Chondrocyte (in vitro differentiated cells): ENCODE measurements at places on chromosomes 2 and 18. TPM values are rescaled to one million over a fixed set of nuclear protein-coding genes. Genes with fewer than 3 reads are reported as not detected.

GRCh38 chr2:188903740-188904139 is 70.4 kb upstream of the COL3A1 start:
- H3K4me3 ChIP-seq = no peak overlapping the region
- H3K4me1 ChIP-seq = peaks cover 13% of the 10 kb centered on the region
- no peak for DNase-seq
- H3K27me3 ChIP-seq = no peaks in the 10 kb centered on the region
- H3K36me3 ChIP-seq = no peaks in the 10 kb centered on the region
- no peak overlapping the region for H3K27ac ChIP-seq

The UBXN2A gene
- 15.8 to 19.0 TPM (median 18.1 TPM) in 3 replicates for total RNA-seq

The REG3A gene
- not detected in 3 replicates for total RNA-seq

DNA sequence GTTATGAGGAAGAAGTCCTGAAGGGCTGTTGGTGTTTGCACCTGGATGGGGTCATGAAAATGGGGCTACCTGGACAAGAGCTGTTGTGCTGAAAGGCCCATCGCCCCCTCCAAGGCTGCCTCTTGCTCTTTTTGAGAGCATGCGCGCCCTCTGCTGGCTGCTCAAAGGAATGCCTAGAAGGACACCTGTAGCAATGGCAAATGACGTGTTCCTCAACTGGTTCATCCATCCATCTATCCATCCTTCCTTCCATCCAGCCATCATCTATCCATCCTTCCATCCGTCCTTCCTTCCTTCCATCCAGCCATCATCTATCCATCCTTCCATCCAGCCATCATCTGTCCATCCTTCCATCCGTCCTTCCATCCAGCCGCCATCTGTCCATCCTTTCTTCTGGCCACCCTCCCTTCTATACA is 17.2 kb upstream of the RPL31 start:
- H3K4me1 ChIP-seq = peaks cover 17% of the 10 kb centered on the region
- no peak overlapping the region for H3K27ac ChIP-seq
- no peaks in the 10 kb centered on the region for H3K27me3 ChIP-seq
- H3K36me3 ChIP-seq = peaks cover 22% of the 10 kb centered on the region

GRCh38 chr18:48896326-48896874 is 54.4 kb downstream of the SMAD7 start:
- H3K27me3 ChIP-seq = no peaks in the 10 kb centered on the region
- DNase-seq = no peak
- peak overlapping the region; percentile 9 for H3K27ac ChIP-seq
- peaks cover 1% of the 10 kb centered on the region for H3K36me3 ChIP-seq
- peaks cover 39% of the 10 kb centered on the region for H3K4me1 ChIP-seq
- no peak overlapping the region for H3K4me3 ChIP-seq

DNA sequence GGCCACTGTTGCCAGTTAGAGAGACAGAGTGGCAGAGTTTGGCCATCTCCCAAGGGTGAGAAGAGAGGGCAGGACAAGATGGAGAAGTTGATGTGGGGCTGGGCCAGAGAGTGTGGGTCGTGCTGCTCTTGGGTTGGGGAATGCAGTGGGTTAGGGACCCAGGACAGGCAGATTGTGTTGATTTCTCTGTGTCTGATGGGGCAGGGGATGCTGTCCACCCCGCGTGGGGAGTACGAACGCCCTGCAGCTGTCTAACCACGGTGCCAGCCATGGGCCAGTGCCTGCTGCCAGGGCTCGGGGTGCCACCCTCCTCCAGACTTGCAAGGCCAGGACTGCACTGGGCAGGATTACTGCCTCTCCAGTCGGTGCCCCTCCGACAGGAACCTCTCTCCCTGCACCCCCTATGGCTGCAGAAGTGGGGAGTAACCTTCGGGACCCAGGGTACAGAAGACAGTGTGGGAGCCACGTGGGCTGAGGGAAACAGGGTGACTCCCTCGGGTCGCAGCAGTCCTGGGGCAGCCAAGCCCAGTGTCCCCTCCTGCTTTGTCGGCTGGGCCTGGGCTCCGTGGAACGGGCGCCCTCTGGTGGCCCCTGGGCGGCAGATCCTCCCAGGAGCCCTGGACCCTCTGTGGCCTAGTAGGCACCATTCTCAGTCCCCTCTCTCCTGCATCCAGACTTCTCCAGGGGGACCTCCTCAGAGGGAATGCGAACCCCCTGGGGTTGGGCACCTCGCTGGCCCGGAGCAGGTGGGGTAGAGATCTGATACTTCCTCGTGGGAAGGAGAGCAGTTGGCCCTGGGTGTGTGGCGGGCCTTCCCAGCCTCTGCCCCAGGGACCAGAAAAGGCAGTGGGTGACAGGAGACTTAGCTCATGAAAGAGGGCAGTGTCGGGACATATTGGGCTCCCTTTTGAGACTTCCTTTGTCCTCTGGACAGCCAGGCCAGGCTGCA is 2.7 kb downstream of the GPC1 start:
- no peak for DNase-seq
- H3K4me3 ChIP-seq = peak overlapping the region; percentile 75
- H3K4me1 ChIP-seq = peaks cover 34% of the 10 kb centered on the region
- no peaks in the 10 kb centered on the region for H3K27me3 ChIP-seq

GRCh38 chr2:46723346-46723745 is 192.3 kb downstream of the MCFD2 start:
- H3K36me3 ChIP-seq = no peaks in the 10 kb centered on the region
- peaks cover 77% of the 10 kb centered on the region for H3K4me1 ChIP-seq
- H3K27me3 ChIP-seq = no peaks in the 10 kb centered on the region
- no peak overlapping the region for H3K4me3 ChIP-seq
- no peak for DNase-seq

- DNase-seq = no peak
- H3K4me3 ChIP-seq = no peak overlapping the region
- H3K4me1 ChIP-seq = no peaks in the 10 kb centered on the region
- no peaks in the 10 kb centered on the region for H3K27me3 ChIP-seq
- no peak overlapping the region for H3K27ac ChIP-seq
Observed at GRCh38 chr2:165328272-165328671, 89.1 kb downstream of the SCN2A start.
